ENCODE measurements at places on chromosomes 6 and 20. TPM values are rescaled to one million over a fixed set of nuclear protein-coding genes. Genes with fewer than 3 reads are reported as not detected.

PAX1 gene
- not detected for total RNA-seq

TPD52L2 gene
- 67.0 TPM for total RNA-seq

ERVFRD-1 gene
- total RNA-seq, result not detected

CST3 gene
- total RNA-seq, result 0.86 TPM
